ENCODE measurements at places on chromosomes 3 and 15.
A peak's percentile ranks its signal among the peaks of the same experiment; 100 is the strongest.

- no peak for DNase-seq
These were observed 154.2 kb upstream of the SMAD3 start for GRCh38 chr15:66911131-66911700.

DNA sequence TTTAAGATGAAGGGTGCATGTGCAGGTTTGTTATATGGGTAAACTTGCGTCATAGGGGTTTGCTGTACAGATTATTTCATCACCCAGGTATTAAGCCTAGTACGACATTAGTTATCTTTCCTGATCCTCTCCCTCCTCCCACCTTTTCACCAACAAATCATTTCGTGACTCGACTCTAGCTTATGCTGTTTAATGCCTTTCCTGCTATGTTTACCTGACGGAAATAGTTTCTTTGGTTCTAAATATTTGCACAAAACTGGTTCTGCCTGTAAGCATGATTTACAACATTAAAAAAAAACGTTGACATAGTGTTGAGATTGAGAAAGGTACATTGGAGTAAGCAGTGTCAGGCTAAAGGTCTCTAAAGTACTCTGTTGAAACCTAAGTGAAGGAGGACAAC is 2.4 kb downstream of the GNL3 start:
- DNase-seq: no peak

- peak; percentile 20 for DNase-seq
These were observed 8.8 kb downstream of the STOML1 start for GRCh38 chr15:73983211-73983727.

DNA sequence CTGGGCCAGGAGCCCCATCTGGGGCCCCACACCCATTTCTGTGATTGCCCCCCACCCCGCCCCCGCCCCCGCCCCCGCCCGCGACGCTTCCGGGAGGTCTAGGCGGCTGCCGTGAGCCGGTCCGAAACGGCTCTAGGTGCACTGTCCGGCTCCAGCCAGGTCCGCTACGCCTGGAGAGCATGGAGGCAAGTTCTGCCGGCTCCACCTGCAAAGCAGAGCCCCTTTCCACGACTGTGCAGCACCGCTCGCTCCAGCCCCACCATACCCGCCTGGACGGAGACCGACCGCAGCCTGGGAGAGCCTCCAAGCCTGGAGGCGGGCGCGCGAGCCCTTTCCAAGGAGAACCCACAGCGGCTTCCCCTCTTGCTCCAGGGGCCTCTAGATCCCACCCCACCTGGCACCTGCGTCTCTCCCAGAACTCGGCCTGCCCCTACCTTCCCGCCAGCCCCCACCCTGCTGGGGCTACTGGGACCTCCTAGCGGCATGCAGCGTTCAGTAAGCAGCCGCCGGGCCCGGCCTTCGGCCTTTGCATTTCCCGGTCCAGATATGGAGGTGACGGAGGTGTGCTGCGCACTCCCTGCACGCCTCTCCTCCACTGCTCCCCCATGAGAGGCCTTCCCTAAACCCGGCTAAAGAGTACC is 66.2 kb downstream of the KLF13 start:
- no peak for DNase-seq

DNA sequence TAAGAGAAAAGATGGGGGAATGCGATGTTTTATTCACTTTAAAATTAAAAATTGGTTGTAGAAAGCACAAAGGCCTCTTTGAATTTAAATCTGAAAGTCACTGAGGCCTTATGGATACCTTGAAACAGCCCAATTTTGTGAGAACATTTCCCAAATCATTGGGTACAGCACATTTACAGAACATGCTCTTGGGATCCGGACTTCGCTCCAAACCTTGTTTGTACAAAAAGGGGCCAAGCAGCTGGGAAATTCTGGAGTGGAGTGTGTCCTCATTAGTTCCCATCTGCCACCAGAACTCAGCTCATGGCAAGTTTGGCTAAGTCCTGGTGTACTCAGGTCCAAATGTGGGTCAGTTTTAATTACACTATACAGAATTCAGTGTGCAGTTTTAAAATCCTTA is 254.2 kb downstream of the ZBTB20 start:
- DNase-seq: no peak

DNA sequence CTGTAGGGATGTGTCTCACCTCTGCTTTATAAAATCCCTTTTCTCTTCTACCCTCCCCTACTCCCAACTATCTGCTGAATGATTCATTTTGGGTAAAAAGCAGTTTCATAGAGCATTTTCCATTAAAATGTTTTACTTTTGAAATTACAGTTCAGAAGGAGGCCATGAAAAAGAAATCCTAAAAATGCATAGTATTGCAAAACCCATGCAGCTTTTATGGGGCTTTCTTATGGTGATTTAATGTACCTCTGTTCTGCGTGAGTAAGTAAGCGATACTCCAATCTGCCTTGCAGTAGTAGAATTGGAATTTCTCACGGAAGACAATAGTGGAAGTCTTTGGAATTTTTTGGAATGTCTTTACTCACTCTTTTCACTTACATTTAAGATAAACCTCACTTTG is 111.9 kb downstream of the ARPP21 start:
- DNase-seq: no peak

DNA sequence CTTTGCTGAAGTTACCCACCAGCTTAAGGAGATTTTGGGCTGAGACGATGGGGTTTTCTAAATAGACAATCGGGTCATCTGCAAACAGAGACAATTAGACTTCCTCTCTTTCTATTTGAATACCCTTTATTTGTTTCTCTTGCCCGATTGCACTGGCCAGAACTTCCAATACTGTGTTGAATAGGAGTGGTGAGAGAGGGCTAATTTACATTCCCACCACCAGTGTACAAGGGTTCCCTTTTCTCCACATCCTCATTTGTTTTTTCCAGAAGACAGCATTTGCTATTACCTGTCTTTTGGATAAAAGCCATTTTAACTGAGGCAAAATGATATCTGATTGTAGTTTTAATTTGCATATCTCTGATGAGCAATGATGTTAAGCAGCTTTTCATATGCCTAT is 329.9 kb upstream of the TPRG1 start:
- no peak for DNase-seq

- DNase-seq: no peak
These were observed 325.1 kb downstream of the SUCLG2 start for GRCh38 chr3:67329358-67329757.

GRCh38 chr3:58577269-58577821 is at the start of gene FAM107A:
TSS of gene FAM107A (minus strand) at chr3:58577391. CDS start at chr3:58569860, 7,531 bp downstream.
- no peak for DNase-seq

GRCh38 chr3:127730666-127731295 is 58.0 kb downstream of the ABTB1 start:
- DNase-seq: no peak

- DNase-seq: no peak
These were observed 114.4 kb upstream of the WNT5A start for GRCh38 chr3:55601366-55602080.

DNA sequence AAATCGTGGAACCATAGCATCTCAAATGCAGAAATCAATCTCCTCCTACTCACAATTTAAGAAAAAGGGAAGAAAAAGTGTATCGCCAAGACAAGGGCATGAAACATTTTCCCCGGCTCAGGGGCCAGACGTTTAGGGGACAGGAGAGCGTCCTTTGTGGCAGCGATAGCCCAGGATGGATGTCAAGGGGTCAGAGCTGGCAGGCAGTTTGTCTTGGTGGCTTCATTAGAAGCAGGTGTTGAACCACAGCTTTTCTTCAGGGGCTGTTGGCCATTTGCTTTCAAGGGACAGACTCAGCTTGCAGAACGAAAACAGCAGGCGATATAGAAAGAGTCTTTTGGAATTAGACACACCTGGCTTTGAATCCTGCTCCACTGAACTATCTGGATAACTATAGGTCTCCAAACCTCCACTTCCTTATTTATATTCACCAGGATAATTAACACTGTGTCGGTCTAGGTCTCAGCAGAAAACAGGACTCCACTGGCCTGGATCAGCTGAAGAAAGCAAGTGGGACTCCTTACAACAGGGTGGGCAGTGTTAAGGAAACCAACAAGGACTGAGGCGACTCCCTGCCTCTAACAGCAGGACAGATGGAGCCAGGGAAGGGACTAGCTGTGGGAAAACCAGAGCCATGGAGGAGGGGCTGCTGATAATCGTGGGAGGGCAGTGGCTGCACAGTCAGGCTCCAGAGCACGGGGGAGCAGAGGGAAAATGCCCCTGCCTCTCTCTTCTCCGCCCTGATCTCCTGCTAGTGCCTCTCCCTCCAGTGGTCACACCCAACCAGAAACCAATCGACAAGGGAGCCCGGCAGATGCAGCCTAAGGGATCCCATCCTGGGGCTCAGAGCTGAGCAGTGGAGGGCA is 123.6 kb downstream of the LIPC start:
- DNase-seq: no peak

DNA sequence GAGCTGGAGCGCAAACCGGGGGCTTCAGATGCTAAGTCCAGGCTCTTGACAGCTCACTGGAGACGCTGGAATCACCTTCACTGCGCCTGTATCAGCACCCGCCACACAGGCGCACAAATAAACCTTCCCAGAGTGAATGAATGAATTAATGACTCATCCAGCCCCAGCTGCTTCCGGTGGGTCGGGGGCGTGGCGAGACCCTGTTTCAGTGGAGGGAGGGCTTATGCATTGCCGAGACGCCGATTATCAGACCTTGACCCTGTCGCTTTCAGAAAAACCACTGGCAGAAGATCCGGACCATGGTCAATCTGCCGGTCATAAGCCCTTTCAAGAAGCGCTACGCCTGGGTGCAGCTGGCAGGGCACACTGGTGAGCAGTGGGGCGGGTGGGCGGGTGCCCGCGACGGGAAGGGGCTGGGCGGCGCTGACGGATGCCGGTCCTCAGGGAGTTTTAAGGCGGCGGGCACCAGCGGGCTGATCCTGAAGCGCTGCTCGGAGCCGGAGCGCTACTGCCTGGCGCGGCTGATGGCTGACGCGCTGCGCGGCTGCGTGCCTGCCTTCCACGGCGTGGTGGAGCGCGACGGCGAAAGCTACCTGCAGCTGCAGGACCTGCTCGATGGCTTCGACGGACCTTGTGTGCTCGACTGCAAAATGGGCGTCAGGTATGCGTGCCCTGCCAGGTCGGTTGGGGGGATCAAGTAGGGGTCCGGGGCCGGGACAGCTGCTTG is 7.7 kb downstream of the ITPKA start:
- no peak for DNase-seq

DNA sequence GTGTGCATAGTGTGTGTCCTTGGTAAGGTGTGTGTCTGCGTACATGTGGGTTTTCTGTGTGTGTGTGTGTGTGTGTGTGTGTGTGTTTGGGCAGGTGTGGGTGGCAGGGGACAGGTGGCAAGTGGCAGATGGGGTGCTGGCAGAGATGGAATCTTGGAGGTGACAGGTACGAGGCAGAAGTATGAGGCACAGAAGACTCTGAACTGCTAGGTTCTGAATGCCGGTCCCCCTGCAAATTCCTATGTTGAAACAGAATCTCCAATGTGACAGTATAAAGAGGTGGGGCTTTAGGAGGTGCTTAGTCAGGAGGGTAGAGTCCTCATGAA is 29.8 kb downstream of the SRPRB start:
- no peak for DNase-seq

DNA sequence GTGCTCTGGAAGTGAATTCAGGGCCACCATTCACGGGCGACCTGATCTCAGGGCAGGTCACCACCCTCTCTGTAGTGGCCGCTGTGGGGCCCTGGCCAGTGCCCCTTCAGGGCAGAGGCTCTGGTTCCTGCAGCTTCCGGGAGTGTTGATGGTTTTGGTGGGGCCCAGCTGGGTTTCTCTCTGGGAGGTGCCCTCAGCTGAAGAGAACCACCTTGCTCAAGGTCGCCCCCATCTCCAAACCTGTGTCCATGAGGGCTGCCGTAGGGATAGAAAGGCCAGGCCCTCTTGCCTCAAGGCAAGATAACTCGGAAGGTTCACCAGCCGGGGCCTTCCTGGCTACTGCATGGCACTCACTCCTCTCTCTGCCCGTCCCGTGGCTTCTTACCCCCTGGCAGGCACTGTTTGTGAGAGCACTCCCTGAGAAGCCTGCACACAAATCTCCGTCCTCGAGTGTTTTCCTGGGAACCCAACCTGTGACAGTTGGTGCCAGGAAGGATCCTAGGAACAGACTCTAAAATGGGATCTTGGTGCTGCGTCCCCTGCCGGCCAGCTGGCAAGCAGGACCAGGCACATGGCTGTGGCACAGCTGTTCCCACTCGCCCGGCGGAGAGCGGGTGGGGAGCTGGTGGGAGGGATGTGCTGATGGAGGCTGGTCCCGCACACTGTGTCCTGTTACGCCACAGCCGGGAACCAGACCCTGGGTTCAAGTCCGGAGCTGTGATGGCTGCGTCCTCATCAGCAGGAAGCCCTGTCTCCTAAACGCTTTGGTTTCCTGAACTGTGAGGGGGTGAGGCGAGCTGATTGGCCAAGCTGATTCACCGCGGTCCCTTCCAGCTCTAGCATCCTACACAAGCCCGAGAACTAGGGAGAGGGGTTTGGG is 23.2 kb upstream of the PIGZ start:
- no peak for DNase-seq

DNA sequence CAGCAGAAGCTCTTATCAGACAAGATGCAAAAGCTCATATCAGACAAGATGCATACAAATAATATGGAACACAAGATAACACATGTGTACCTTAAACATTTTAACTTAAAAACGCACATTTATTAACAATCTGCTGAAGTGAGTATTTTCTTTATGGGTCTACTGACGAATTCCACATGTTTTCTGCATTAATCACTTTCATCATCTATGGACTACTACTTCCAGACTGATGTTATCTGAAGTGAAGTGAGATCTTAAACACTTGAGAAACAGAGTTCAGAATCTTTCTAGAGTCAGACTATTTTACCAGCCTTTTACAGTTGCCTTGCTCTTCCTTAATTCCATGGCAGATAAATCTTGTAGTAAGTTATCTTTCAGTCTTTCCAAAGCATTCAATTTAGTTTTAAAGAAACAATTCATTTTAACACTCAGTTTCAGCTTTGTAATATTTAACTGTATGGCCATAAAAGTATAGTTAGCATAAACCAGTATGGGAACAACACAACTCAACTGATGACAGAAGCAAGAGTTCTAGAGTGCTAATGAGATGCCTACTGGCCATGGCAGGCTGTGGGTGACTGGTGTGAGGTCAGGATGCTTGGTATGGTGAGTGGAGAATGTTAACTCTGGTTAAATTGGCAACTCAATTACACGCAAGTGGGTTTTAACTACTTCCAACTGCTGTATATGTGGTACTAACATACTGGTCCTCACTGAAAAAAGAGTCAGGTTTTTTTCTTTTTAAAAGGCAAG is 9.8 kb downstream of the CMTM6 start:
- no peak for DNase-seq

- DNase-seq: no peak
These were observed 106.5 kb downstream of the P3H2 start for GRCh38 chr3:190013943-190014924.
